ENCODE measurements at places on chromosomes 5 and 9.

GRCh38 chr5:111847052-111847925, 90.3 kb upstream of the NREP start:
- DNase-seq, result no peak

- no peak for DNase-seq
These were observed 6.2 kb upstream of the TCERG1 start for GRCh38 chr5:146440870-146441495.

GRCh38 chr5:78537821-78538220, 110.8 kb downstream of the LHFPL2 start:
- peak; percentile 31 for DNase-seq

- DNase-seq, result no peak
These were observed 51.0 kb downstream of the SH3PXD2B start for GRCh38 chr5:172403189-172403796.

- DNase-seq, result no peak
These were observed 198.2 kb upstream of the SEMA6A start for GRCh38 chr5:116772806-116773205.

DNA sequence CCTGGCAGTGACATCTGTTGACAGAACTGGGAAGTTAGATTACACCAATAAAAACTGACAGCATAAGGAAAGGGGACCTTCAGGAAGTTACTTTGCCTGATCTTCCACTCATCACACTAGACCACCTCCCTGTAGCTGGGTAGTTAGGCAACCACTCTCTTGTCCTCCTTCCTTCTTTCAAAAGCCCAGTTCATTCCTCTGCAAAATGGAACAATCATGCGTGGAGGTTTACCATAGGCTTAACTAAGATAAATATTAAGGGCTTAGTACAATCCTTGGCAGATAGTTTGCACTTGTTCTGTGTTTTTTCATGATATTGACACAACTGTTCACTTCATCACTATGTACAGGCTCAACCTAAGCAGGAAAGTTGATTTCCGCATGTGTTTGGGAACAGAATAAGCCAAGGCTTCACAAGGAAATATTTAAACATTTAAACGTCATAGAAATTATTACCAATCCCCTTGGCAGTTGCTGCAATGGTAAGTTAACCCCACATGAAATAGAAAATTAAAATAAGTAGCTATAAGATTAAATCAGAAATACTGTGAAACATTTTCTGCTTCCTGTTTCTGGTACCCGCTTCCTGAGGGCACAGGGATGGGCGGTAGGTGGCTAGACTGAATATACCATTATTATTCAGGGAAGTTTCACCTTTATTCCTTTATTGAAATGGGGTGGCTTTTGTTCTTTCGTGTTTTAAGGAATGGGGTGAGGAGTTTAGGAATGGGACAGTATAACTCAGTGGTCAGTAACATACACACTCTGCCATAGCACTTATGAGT, 9.9 kb upstream of the PTGER4 start:
- DNase-seq, result peak; percentile 60

- DNase-seq, result peak; percentile 49
These were observed 28.1 kb downstream of the PIK3R1 start for GRCh38 chr5:68243681-68244080.

All from AML-193 (cell line).